ENCODE measurements at places on chromosomes 7 and 10. TPM values are rescaled to one million over a fixed set of nuclear protein-coding genes. Genes with fewer than 3 reads are reported as not detected.
A peak's percentile ranks its signal among the peaks of the same experiment; 100 is the strongest.

Gene MMP21
- 0.26 TPM for total RNA-seq

Gene TUBAL3
- not detected for total RNA-seq

Gene PRF1
- not detected for total RNA-seq

- no peak for DNase-seq
Measured at GRCh38 chr10:78762086-78762630, 306.6 kb upstream of the ZMIZ1 start.

GRCh38 chr7:133529861-133530260 is 277.0 kb downstream of the EXOC4 start:
- no peak for DNase-seq

GRCh38 chr7:2760098-2760889 is 72.3 kb downstream of the AMZ1 start:
- DNase-seq: peak; percentile 44

- DNase-seq: peak; percentile 20
Measured at GRCh38 chr7:96823274-96823673, 113.6 kb upstream of the SEM1 start.

DNA sequence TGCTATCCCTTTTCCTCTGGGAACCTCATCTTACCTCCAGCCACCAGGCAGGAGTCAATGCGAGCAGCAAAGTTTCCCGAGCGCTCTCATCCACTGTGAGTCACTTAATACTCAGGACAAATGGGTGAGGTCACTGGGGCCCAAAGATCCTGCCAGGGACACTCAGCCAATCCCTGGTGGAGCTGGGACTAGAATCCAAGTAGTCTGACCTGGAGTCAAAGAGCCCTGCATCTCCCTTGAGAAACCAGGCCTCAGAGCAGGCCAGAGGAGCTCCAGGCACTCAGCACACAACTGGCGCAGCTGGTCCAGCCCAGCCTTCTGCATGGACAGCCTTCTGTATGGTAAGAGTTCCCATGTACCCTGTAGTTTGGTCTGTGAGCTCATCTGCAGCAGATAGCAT is 142.3 kb downstream of the MAPK8 start:
- peak; percentile 58 for DNase-seq

DNA sequence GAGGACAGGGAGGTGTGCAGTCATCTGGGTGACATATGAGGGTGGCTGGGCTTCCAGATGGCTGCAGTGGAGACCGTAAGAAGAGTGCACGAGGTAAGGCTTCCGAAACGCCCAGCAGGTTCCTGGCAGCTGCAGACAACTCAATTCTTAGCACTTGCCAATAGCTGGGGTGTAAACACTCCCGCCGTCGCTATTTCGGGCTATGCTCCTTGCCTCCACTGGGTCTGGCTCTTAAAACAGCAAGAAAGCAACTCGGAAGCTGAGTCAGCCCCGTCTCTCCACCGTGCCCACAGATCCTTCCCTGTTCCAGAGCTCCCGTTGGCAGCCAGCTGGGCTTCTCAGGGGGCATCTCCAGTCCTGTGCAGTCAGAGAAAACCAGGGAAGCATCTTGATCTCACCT is 6.1 kb upstream of the PDGFA start:
- peak; percentile 45 for DNase-seq

DNA sequence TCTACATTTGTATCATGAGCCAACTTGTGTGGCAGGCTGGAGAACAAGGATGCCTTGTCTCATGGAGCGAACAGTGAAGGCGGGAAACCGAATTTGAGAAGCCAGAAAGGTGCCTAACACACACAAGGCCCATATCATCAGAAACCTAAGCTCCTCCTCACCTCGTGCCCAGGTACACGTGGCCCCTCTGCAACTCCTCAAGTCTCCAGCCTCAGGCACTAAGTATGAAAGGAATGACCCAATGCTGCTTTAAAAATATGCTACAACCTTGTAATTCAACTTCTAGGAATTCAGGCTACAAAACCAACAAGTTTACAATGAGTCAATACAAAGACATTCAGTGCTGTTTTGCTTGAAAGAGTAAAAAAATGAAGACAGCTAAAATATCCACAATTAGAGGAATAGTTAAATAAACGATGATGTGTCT is 95.7 kb downstream of the CDK6 start:
- peak; percentile 97 for DNase-seq
